ENCODE measurements at places on chromosomes 5 and 9. TPM values are rescaled to one million over a fixed set of nuclear protein-coding genes. Genes with fewer than 3 reads are reported as not detected.

Gene PRR16
- total RNA-seq: not detected

DNA sequence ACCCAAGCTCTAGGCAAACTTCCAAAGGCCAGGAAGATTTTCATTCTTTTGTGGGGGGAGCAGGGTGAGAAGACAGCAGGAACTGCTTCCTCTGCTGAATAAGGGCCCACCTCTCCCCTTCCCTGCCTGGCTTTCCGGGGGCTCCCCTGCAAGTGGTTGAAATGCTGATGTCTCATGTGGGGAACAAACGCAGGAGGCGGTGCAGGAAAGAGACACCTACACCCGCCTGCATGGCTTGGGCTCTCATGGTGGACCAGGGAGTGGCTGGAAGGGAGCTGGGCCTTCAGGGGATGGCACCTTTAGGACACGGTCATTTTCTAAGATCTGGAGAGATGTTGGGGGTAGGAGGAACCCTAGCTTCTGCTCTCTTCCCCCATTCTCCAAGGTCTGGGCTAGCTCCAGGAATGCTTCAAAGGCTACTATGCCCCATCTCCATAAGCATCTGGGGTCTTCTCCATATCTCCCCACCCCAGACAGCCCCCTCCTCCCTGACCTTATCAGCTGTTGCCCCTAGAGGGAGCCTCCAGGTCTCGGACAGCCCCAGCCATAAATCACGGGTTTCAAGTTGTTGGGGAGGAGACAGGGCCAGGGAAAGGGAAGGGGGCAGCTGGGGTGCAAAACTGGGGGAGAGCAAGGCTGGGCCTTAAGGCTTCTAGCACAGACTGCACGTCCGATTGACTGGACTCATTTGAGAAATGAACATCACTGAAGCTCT, 76.6 kb downstream of the PSD2 start:
- no peak for DNase-seq

- DNase-seq: no peak
These were observed 737 bp downstream of the RNF180 start for GRCh38 chr5:64166201-64166959.

DNA sequence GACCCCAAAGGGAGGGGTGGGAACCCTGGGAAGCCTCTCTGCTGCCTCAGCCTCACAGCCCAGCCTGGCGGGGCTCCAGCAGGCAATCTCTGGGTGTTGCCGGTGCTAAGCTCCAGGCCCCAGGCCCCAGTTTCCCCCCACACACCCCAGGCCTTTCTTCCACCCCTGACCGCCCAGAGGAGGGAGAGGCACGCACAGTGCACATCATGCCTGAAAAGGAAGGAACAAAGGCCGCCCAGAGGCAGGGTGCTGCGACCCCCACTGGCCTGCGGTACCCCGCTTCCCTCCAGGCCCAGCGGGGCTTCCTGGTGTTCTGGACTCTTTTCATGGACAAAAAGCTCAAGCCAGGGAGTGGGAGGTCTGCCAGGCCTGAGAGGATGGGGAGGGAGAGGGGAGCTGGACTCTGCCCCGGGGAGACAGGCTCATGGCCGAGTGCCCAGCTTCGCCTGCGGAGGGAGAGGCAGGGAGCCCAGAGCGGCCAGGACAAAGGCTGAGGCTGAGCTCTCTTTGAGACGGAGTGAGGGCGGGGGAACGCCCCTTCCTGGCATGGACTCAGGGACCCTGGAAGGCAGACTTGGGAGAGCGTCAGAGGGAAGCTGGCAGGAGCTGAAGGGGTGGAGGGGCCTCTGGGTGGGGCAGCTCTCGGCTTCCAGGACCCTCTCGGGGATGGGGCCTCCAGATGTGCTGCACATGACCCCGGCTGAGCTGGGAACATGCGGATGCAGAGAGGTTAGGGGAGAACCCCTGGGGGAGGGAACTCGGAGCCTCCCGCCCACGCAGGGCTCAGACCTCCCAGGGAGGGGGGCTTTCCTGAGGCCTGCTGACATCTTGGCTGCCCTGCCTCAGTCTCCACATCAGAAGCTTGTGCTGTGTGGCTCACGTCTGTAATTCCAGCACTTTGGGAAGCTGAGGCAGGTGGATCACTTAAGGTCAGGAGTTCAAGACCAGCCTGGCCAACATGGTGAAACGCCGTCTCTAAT, 1.8 kb upstream of the ENTPD2 start:
- DNase-seq: no peak

Gene MAPKAP1
- 81.3 TPM for total RNA-seq
